Effector memory CD4-positive, alpha-beta T cell (primary cell): ENCODE measurements at places on chromosomes 3 and 15.

- DNase-seq, result no peak
These were observed 76.4 kb upstream of the TNFAIP8L3 start for GRCh38 chr15:51170882-51171633.

- no peak for DNase-seq
These were observed 156.2 kb downstream of the FGF12 start for GRCh38 chr3:192570821-192571791.

DNA sequence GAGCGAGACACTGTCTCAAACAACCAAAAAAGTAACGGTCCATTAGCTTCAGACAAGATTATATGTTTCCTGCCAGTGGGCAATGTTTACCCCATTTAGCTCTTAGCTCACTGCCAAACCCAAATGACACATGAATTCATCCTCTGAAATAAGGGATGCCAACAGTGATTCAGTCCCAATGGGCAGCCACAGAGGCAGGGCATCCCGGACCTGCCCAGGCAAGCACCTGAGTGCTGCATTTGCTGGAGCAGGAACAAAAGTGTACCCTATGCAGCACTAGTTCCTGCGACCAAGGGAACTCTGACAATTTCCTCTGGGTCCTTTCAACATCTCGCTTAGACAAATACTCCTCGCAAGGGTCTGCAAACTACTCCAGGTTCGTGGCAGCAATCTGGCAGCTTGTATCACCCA is 8.0 kb downstream of the IP6K2 start:
- no peak for DNase-seq

- no peak for DNase-seq
These were observed 540.8 kb downstream of the SI start for GRCh38 chr3:164537485-164537884.

- DNase-seq, result no peak
These were observed 500.9 kb upstream of the MDFIC2 start for GRCh38 chr3:70813311-70813710.

GRCh38 chr3:15055019-15055557 is 10.0 kb downstream of the MRPS25 start:
- DNase-seq, result peak; percentile 9

GRCh38 chr3:137709011-137709601 is 55.0 kb upstream of the SOX14 start:
- DNase-seq, result no peak

DNA sequence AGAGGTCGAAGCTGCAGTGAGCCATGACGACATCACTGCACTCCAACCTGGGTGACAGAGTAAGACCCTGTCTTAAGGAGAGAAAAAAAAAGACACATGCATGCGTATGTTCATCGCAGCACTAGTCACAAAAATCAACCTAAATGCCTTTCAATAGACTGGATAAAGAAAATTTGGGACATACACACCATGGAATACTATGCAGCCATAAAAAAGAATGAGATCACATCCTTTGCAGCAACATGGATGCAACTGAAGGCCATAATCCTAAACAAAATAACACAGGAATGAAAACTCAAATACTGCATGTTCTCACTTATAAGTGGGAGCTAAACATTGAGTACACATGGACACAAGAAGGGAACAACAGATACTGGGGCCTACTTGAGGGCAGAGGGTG is 53.1 kb downstream of the FSIP1 start:
- DNase-seq, result no peak

DNA sequence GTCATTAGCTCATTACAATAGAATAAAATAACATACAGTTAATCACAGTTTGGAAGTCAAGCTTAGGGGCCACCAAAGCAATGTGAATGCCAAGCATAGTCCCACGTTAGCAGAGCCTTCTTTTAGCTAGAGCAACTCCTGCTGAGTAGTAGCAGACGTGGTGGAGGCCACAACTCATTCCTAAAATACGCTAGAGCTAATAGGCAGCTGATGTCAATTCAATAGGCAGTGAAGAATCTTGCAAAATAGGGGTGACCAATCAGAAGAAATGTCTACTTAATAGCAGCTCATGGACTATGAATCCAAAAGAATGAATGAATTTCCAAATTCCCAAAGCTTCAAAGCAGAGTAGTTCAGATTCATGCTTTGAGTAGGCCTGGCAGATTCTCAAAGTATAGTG is 292.9 kb upstream of the RORA start:
- DNase-seq, result no peak

GRCh38 chr3:99330281-99330680 is 308.1 kb upstream of the COL8A1 start:
- no peak for DNase-seq

DNA sequence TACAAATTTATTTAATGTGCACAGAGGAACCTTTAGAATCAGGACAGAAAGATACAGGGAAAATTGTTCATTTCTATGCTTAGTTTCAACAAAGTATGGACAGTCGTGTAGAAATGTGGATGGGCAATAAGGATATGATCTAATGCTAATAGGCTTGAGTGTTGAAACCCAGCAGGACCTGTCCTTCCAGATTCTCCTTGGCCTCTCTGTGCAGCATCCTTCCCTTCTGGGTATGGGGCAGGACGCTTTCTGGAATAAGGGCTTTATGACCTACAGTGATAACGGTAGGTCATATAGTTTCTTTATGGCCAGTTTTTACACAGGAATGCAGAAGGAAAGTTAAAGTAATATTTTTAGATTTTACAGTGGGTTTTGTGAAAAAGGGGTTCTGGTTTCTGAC is 698.1 kb downstream of the SI start:
- no peak for DNase-seq

GRCh38 chr3:61869371-61869770 is 308.0 kb downstream of the PTPRG start:
- DNase-seq, result no peak

- no peak for DNase-seq
These were observed 8.4 kb upstream of the RPS17 start for GRCh38 chr15:82548700-82549099.

GRCh38 chr3:129684270-129684669 is 77.8 kb upstream of the PLXND1 start:
- DNase-seq, result no peak

DNA sequence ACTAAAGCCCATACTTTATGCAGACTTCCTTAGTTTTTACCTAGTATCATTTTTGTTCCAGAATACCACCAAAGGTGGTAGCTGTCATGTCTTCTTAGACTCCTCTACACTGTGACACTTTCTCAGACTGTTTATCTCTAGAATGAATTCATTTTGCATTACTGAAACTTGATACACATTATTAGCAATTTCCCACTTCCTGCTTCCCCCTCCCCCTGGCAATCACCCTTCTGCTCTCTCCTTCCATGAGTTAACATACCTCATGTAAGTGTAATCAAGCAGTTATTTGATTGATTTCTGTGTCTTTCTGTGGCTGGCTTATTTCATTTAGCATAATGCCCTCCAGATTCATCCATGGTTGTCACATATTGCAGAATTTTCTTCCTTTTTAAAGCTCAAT is 204.9 kb downstream of the STAG1 start:
- no peak for DNase-seq

GRCh38 chr3:100170486-100170885 is 56.2 kb upstream of the FILIP1L start:
- no peak for DNase-seq
